Hippocampal formation (tissue), 2 donors: ENCODE measurements at places on chromosomes 7 and 10.

GRCh38 chr7:11710377-11710776 lies 121.6 kb downstream of the THSD7A start:
- DNase-seq: no peak

DNA sequence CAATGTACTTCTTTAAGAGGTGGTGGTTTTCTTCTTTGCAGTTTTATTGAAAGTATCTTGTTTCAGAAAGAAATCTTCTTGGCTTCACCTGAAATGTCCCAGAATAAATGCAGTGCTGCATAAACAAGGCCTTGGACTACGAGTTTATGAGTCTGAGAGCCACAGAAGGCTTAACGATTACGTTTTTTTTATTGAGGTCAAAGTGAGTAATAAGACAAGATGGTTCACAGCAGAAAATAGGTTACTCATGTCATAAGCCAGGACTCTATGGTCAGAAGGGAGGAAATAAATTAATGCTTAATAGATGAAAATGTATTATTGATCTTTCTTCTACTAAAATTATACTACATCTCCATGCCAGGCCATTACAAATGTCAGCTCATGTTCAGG lies 13.7 kb upstream of the NPTX2 start:
- DNase-seq: no peak

DNA sequence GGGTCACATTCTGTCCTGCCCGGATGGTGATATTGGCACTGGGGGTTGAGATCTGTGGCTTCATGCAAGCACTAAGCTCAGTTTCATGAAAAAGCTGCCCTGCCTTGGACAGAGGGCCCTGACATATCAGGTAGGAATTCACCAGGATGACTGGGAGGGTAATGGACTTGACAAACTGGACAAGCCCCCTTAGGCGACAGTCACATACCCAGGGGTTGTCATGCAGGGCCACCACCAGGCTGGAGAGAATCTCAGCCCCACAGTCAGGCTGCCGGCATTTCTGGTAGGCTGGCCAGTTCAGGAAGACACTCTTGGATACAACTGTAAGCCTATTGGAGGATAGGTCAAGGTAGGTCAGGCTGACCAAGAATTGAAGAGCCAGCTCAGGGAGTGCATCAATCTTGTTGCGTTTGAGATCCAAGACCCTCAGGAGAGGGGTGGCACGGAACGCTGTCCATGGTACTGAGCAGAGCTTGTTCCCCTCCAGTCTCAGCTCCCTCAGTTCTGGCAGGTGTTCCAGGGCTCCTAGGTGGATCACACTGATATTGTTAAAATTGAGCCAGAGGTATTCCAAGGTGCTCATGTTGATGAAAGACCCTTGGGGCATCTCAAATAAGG lies 824 bp downstream of the LRIT2 start:
- no peak for DNase-seq

DNA sequence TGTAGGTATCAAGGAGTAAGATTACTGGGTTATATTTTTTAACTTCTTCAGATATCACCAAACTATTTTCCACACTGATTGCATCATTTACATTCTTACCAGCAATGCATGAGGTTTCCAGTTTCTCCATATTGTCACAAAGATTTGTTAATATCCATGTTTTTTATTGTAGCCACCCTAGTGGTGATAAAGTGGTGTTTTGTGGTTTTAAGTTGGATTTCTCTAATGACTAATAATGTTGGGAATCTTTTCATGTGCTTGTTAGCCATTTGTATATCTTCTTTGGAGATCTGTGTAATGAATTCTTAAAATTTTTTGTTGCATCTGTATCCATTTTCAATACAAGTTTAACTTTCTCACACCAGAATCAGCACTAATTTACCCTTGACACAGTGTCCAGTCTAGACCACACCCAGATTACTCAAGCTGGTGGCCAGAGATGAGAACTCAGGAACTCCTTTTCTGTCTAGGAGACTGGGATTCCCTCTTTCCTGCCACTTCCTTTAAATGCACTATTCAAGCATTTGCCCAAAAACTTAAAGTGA lies 67.0 kb upstream of the PLXDC2 start:
- DNase-seq: no peak

GRCh38 chr10:373526-374309 lies 238.5 kb downstream of the ZMYND11 start:
- DNase-seq: no peak

DNA sequence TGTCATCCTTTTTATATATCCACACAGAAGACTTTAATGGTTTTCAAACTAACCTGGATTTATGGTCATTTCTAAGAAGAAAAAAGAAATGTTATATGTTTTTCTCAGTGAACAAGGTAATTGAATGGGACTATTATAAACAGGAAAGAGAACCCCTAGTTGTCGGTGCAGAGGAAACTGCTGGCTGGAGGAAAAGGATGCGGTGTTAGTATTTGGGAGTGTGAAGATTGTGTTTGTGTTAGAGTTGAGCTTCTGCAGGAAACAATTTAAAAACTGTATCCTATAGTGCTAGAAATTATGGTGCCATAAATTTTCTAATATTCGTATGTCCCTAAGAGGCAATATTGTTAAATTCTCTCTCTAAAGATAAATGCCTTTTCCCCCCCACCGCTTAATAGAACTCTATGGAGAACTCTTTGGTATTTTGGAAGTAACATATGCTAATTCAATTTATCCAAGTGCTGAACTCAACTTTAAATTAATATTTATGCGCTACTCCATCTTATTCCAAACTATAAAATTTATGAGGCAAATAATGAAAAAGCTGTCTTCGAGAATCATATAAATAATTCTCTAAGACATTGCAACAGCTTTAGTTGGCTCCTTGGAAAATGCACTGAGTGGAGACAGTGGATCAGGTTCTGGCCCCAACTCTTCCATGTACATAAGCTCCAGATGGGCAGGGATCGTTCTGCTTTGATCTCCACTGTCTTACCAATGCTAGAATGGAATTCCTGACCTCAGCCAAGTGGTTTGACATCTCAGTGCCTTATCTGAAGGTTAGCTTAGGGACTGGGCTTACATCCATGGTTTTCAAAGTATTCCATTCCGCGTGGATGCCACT lies 5.6 kb downstream of the BZW2 start:
- no peak for DNase-seq

GRCh38 chr7:117008886-117009531 lies 55.7 kb downstream of the ST7 start:
- no peak for DNase-seq

GRCh38 chr7:120743128-120743527 lies 114.8 kb downstream of the TSPAN12 start:
- DNase-seq: no peak

DNA sequence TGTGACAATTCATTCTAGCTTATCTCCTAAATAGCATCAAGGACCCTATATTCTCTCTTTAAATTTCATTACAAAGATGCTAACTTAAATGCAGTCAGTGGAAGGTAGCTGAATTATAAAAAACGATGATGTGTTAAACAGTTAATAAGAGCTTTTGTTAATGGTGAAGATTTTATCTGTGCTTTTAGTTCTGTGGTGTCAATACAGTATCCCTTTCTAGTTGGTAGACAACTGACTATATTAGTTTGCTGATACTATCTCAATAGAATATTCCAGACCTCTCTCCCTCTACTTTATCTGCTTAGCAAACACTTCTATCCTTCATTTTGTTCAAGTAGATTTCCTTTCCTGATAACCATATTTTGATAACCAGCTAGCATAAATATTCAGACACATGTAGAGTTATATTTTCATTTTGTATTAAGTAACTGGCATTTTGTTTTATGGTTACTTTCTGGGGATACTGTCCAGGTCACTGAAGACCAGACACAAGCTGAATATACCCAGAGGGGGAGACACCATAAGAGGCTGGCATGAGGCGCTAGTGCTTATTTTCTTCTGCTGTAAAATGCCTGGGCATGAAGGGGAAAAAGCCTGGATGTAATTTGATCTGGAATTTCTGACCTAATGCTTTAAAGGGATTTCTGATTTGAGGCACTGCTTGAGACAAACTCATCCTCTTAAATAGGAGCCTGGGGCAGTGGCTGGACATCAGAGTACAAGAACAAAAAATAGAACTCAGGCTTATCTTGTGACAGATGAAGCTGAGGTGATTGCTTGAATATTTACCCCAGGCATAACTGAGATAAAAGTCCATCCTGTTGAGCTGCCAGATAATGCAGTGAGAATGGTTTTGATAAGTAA lies 197.5 kb downstream of the MALRD1 start:
- no peak for DNase-seq

DNA sequence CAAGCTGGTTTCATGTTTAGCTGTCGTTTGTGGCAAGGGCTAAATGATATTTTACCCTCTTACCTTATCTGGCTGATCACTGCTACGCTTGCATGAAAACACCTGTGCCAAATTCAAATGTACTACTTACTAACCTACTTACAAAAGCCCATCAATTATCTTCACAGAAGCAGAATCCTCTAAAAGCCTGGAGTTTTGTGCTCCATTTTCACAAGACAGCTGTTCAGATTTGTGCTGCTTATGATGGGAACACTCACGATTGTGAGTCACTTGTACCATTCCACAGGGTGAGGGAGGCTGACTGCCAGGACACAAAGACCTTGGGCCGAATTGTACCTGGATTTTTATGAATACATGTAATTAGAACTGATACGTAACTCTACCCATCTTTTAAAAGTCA lies 245.0 kb upstream of the NPY start:
- DNase-seq: no peak

DNA sequence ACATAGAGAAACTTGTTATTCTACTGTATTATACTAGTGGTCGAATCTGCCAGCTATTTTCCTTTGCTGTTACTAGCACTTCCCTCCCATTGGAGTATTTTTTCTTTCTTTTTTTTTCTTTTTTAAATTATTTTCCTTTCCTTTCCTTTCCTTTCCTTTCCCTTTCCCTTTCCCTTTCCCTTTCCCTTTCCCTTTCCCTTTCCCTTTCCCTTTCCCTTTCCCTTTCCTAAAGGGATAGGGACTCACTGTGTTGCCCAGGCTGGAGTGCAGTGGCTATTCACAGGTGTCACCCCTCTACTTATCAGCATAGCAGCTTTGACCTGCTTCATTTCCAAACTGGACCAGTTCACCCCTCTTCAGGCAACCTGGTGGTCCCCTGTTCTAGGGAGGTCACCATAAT lies 212.6 kb upstream of the SP4 start:
- no peak for DNase-seq

- no peak for DNase-seq
These were observed 435.7 kb upstream of the GALNT17 start for GRCh38 chr7:70696201-70696754.

DNA sequence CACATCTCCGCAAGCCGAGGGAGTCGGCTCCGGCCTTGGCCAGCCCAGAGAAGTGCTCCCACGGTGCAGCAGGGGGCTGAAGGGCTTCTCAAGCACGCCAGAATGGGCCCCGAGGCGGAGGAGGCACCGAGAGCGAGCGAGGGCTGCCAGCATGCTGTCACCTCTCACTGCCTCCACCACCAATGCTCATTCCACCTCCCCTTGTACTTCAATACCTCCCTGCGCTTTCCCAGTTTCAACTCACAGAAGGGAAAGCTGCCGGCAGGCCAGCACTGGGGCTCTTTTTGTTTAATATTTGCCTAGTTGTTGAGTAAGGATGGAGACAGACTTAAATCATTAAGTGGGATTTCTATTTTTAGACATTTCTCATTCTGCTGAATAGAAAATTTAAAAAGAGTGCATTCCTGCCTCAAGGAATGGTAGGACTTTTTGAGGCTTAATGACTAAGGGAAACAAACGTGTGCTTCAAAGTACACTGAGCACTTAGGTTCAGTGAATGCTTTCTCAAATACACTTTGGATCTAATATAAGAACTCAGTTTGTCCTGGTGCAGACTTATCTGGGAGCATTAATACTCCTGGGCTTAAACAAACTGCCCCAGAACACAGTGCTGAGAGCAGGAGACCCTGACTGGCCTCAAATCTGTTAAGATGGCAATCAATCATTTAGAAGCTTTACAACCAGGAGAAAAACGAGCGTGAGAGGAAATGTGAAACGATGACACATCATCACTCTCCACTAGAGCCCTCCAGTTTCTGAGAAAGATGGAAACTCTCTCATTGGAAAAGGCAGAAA lies 131.2 kb downstream of the RALA start:
- DNase-seq: peak; percentile 23

DNA sequence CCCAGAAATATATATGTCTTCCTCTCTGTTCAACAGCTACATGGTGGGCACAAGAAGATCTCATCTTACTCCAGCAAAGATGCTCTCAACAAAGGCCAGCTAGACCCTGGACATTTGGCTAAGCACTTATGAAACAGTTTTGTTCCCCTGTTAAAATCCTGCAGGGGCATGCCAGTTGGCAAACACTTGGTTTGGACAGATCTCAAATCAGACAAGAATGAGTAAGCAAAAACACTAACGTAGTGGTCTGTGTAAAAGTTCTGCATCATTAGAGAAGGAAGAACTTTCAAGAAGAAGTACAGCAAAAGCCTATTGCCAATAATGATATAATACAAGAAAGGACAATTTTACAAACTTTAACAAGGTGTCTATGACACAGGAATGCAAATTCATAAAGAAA lies 125.6 kb downstream of the CALN1 start:
- no peak for DNase-seq

DNA sequence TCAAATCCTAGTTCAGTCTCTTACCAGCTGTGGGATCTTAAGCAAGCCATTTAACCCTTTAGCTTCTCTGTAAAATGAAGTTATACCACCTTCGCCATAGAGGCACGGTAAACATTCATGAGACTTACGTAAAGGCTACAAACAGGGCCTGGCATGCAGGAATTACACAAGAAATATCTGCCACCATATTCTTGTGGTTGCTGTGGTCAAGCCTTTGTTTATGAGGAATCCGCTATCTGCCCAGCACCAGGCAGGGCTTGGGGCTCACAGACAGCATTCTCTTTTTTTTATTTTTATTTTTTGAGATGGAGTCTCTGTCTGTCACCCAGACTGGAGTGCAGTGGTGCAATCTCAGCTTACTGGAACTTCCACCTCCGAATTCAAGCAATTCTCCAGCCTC lies 9.9 kb downstream of the AIFM2 start:
- DNase-seq: no peak

- DNase-seq: no peak
These were observed 57.4 kb upstream of the MXI1 start for GRCh38 chr10:110150046-110150445.

GRCh38 chr10:14172336-14172950 lies 158.3 kb downstream of the FRMD4A start:
- DNase-seq: no peak
